ENCODE measurements at places on chromosomes 5 and 9.

DNA sequence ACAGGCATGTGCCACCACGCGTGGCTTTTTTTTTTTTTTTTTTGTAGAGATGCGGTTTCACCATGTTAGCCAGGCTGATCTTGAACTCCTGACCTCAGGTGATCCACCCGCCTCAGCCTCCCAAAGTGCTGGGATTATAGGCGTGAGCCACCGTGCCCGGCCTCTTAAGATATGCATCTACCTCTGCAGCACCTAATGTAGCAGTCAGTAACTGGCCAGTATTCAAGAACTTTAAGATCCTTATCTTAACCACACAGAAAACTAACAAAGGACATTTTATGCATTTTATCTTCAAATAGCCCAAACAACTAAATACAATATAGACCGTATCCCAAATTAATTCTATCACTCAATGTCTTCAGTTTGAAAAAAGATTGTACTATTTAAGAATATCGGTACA is 618.7 kb downstream of the TLE1 start:
- no peak for DNase-seq

DNA sequence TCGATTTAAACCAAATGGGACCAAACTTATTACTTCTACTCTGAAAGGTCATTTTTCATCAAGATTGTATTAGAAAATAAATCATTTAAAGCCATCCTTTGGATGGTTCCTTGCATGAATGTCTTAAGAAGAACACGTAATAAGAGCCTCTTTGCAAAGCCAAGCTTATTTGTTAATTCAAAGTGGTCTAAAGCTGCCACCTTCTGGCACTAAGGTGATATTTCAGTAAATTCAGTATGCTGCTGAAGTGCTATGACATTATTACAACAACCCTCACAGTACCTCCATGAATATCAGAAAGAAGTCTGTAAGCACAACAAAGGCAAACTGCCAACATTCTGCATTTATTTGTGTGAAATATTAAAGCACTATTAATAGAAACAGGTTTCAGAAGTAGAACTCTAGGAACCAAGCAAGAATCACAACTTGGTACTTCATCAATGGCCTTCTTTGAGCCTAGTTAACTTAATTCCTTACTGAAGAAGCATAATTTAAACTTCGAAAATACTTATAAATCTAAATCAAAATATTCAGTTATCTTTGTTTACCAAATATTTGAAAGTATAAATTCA is 53.1 kb upstream of the TYRP1 start:
- no peak for DNase-seq

- no peak for DNase-seq
Observed at GRCh38 chr5:7714119-7714518, 136.8 kb downstream of the CFAP90 start.

DNA sequence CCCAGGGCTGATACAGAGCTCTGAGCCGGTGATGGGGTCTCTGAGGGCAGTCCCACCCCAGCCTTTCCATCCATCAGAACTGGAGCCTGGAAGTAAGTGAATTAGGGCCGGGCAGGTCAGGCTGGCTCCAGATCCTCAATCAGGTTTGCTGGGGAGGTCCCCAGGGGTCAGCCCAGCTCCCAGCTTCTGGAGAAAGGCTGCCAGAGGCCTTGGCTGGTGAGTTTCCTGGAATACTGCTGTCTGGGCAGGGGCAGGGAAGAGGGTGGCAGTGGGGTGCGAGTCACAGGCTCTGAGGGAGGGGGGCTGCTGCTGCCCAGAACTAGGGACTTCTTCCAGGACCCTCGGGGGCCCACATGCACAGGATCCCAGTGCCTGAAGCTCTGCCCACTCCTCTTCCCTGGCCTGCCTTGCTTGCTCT is 200.6 kb upstream of the MVB12B start:
- no peak for DNase-seq

DNA sequence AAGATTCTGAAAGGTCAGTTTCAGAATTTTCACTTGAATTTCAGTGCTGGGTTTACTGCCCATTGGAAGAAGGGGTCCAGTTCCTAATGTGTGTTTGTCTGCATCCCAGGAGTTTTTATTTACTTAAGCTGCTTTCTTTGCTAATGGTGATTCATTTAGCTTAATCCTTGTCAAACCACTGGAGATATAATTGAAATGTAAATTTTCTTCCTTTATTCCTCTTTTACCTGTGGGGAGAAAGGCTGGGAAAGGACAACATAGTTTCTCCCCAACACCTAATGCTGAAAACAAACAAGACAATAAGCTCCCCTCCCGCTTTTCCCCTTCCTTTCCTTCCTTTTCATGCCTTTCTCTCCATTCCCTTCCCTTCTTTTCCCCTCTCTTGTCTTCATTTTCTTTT is 185.8 kb downstream of the KCTD16 start:
- no peak for DNase-seq

Data from activated naive CD8-positive, alpha-beta T cell treated with anti-CD3 and anti-CD28 coated beads, Interleukin-2, amount 50 U/mL, for 16 hours (primary cell).